ENCODE measurements at places on chromosomes 4 and X.

GRCh38 chrX:30762755-30763154 is 109.5 kb downstream of the GK start:
- DNase-seq = no peak

DNA sequence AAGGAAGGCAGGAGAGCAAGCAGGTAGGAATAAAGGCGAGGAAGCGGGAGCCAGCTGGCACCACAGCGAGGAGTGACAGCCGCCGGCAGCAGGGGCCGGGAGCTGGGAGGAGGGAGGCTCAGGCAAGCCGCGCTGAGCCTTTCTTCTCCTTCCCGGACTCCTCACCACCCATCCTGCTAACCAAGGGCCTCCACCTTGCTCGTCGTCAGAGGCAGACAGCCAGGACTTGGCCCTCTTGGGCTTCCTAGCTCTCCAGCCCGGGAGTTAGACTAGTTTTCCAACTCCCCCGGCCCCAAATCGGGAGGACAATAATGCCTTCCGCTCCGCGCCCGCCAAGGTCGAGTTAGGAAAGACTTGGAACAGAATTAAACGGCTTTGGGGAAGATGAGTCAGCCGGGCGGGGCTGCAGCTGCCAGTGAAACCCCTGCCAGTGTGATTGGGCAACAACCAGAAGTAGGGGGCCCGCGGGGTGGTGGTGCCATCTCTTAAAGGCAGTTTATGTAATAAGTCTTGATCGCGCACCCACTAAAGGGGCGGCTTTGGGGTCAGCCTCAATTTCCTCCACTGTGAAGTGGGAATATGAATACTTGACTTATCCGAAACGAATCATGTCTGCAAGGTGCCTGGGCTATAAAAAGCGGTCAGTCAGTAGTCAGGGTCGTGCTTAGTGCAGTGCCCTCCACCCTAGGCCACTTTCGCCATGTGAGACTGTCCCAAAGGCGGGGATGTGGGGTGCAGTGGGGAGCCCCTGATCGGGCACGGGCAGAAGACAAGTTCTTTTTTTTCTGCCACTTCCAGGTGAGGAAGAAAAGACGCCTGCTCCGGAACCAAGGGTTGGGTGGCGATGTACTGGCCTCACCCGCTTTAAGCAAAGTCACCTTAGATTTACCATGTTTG is 6.7 kb upstream of the HSD17B10 start:
- DNase-seq = peak; percentile 34

DNA sequence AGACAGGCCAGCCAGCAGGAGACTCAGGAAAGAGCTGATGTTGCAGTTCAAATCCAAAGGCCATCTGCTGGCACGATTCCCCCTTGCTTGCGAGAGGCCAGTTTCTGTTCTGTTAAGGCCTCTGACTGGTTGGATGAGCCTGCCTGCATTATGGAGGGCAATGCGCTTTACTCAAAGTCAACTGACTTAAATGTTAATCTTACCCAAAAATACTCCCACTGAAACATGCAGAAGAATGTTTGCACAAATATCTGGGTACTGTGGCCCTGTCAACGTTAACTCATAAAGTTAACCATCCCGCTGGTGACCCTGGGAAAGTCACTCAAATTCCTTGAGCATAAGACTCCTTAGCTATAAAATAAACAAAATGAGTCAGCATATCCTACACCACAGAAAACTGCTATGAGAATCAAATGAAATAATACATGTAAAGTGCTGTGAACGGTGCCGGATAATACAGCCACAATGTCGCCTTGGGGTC is 326.4 kb downstream of the EVC2 start:
- DNase-seq = peak; percentile 98

DNA sequence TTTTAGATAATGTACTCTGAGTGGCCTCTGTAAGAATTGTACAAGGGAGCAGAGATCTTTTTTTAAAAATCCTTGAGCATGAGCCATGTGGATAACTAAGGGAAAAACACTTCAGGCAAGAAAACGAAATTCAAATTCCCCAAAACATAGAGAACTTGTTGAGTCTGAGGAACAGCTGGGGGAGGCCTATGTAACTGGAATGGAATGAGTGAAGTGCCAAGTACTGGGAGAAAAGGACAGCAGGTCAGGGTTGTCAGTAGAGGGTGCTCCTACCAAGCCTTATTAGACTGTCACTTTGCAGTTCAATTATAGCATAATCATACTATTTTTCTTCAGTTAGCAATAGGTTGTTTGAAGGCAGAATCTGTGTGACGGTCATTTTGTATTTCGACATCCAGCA is 135.1 kb downstream of the ARHGAP6 start:
- peak; percentile 31 for DNase-seq

DNA sequence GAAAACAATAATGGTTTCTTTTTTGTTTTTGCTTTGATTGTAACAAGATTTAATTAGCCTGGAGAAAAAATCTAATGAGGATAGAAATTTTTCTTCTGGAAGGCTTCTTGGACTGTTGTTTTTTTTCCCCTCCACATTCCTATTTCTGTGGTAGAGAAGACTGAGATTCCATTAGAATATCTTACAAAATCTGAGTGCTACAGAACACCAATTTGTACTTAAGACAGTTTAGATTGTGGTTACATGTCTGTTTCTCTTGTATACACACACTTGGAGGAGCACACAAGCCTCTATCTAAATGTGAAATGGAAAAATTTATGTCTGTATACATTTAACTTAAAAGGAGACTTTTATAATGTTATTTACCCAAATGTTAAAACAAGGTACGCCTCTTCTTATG is 176.9 kb upstream of the ARSJ start:
- no peak for DNase-seq

GRCh38 chrX:86806786-86807185 is 658.5 kb downstream of the DACH2 start:
- no peak for DNase-seq

- no peak for DNase-seq
These were observed 185.3 kb downstream of the MID1IP1 start for GRCh38 chrX:38986586-38986985.

DNA sequence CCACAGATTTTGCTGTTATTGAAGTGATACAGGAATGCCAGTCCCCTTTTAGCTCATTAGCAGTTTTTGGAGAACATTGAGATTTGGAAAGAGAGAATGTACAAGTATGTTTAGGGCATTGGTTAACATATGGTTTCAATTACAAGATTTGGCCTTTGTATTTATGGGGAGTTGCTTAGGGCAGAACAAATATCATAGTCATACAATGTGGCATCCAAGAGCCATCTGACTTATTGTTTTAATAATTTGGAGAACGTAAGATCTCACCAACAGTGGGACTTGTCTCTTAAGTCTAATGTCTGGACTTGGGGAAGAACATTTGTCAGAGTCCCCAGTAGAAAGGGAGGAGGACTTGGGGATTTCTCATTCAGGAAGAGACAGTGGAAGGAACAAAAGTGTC is 166.1 kb downstream of the STK32B start:
- DNase-seq = peak; percentile 87

GRCh38 chr4:87144356-87144755 is 76.1 kb downstream of the KLHL8 start:
- DNase-seq = no peak

GRCh38 chr4:65023883-65024670 is 614.8 kb upstream of the TECRL start:
- no peak for DNase-seq

DNA sequence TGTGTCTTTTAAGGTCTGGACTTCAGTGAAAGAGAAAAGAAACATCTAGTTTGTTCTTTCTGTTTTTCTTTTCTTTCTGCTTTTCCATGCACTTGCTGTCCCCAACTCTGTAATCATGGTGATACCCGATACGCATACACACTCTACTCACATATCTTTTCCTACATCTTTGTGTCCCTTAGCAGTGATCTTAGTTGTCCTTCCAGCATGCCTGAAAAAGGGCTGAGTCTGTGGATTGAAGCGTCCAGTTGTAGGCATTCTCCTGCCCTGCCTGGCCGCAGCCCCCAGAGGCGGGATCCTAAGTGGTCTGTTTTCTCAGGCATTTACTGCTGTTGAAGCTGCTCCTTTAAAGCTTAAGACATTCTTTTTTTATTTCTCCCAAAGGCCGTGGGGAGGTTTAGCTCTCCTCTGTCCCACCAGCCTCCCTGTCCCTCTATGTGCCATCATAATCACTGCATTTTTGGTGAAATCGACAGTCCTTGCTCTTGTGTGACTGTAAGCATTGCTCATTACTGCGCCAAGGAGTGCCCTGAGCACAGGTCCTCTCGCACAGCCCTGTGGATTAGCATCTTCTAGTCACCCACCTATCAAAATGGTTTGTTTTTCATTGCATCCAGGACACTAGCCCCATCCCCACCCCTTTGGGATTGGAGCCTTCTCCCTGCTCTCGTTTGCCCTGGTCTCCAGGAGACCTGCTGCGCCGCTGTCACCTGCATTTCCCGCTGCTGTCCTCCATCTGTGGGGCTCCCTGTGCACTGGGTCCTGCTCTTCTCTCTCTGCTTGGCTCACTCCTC is 4.4 kb downstream of the RGS12 start:
- DNase-seq = no peak

DNA sequence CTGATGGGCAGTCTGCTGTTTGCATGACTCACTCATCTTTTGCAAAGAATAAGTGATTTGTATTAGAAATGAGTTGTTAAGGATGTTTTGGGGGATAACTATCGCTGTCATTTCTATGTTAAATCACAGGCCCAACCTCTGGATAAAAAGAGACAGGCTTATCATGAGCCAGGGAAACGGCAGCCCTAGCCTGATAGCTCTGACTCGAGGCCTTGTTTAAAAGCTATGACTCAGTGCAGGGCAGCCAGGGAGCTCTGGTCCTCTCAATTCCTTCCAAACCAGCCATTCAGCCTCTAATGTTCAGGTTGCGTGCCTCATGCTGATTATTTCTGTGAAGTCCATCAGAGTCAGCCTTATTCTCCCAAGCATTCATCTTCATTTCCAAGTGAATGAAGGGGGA is 305.9 kb upstream of the HAND2 start:
- DNase-seq = peak; percentile 13

- DNase-seq = peak; percentile 25
These were observed 367.9 kb upstream of the SLIT2 start for GRCh38 chr4:19883841-19884240.

GRCh38 chr4:53116954-53117353 is 248.9 kb downstream of the SCFD2 start:
- DNase-seq = peak; percentile 21

DNA sequence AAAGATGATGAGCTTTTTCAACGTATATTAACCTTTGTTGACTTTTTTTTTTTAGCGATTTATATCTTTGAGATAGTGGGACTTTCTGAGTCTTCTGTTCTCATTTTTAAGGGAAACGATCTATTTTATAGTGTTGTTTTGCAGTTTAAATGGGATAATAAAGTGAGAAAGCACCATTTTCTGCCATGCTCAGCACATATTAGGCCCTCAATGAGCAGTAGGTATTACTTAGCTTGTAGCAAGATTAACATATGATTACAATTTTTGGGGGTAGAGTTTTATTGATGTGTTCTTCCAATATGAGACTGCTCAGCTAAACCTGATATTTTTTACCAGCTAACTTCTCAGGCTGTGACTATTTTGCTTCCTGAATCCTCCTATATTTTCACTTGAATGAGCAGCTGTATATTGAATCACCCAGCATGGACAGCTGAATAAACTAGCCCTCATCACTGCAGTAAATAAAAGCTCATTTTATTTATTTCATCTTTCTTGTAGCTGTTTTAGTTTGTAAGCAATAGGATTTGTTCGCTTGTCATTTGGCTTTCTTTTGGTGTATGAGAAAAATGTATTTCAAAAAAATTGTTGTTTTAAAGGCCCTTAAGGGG is 43.7 kb downstream of the UGT8 start:
- DNase-seq = no peak

- DNase-seq = no peak
These were observed 20.3 kb downstream of the RGS12 start for GRCh38 chr4:3313139-3313538.

DNA sequence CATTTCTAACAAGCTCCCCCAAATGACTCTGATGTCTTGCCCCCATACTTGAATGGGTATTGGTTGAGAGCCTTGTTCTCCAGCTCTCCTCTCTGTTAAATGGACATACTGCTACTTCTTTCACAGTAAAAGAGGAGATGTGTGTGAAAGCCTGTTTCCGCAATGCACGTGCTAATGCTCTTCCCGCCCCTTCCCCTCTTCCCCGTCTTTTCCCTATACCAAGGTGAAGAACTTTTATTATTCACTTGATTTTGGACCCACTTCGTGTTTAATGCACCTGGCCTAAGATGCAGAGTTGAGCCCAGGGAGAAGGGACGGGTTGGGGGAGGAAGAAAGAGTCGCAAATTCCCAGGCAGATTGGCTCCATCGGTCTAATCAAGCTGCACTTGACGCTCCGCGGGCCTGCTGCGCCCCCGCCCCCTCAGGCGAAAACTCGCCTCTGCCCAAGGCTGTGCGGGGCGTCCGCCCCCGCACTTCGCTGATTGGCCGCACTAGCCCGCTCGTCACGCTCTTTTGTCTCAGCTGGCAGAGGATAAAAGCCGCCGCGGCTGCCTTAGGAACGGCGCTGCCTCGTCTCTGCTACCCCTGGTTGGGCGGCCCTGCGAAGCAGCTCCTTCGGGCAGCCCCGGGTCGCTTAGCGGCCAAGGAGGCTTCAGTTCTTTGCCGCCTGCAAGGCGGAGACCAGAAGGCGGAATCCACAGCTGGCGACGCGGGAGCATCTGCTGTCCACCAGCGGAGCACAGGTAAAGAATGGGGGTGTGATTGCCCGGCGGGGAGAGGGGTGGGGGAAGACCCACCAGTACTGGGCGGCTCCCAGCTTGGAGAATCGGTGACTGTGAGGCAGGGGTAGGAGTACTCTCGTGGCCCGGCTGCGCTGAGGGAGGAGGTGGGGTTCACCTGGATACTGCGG is at the start of gene ZCCHC12:
Gene ZCCHC12, plus strand, starts transcription at position 562 of the 910 bp plus-strand sequence. CDS start 1,421 bp downstream, outside the sequence.
- DNase-seq = peak; percentile 48

DNA sequence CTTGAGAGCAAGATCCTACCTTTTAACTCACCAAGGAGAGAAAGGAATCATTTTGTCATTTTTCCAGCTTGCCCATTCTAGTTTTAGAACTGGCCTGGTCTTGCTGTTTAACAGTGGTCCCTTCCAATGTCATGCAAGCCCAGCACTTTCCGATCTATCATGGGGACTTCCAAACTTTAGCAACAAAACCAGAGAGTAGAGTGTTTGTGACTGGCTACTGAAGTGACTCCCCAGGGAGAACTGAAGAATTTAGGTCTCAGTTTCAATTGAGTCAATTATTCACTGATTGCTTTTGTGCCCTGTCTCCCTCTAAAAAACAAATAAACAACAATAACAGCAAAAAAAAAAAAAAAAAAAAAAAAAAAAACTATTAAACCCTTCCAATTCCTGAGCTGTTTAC is 108.3 kb downstream of the LHFPL1 start:
- no peak for DNase-seq

All from fibroblast of skin of back (primary cell).